DMS79 treated with DMSO at 0.1 percent for 48 hours (cell line): ENCODE measurements at places on chromosomes 2 and 18.

GRCh38 chr2:229713371-229714079 is 830 bp downstream of the DNER start:
- DNase-seq, result peak; percentile 66

DNA sequence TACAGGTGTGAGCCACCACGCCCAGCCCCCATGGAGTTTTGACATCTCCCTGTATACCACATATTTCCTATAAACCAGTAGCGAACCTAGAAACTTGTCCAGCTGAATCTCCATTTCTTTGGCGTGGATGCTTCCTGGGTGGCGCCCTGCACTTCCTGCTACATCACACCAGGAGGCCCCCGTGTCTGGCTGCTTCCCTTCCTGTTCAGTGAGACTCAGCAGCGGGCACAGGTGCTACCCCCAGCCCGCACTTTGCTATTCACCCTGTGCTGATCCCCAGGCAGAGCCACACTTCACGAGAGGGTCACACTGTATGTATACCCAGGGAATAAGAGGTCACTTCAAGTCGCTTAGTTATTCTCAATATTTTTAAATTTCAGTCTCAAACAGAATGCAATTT is 35.0 kb downstream of the CYP27C1 start:
- DNase-seq, result no peak

GRCh38 chr2:13572466-13572865 is 855.7 kb downstream of the TRIB2 start:
- no peak for DNase-seq

- DNase-seq, result no peak
These were observed 53.2 kb upstream of the SLC4A10 start for GRCh38 chr2:161571051-161571429.

GRCh38 chr2:133885847-133886246 is 317.6 kb upstream of the NCKAP5 start:
- DNase-seq, result no peak

DNA sequence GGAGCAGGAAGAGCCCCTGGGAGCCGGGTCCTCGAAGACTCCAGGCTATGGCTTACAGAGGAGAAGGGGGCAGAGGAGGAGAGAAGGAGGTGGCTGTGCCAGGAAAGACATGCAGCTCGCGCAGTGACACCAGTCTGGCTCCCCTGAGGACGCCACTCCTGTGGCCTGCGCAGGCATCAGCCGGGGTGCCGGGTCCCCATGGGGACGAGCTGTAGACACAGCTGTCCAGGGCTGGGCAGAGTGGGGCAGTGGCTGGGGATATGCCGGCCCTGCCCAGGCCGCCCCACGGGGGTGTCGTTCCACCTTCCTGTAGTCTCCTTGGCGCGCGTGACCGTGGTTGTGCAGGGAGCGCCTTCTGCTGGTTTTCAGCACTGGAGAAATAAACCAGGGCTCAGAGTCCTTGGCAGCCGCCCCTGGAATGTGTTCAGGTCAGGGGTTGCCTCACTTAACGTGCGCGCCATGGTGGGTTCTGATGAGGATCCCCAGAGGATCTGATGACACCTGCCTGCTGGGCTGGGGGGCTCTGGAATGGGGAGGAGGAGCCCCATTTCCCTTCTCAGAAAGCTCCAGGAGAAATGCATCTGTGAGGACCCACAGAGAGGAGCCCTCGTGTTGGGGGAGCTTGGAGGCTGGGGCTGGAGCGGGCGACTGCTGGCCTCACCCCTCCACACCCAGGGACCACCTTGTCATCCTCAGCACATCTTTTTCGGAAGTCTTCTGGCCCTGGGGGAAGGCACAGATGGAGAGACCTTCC is 26.7 kb downstream of the RAMP1 start:
- no peak for DNase-seq

DNA sequence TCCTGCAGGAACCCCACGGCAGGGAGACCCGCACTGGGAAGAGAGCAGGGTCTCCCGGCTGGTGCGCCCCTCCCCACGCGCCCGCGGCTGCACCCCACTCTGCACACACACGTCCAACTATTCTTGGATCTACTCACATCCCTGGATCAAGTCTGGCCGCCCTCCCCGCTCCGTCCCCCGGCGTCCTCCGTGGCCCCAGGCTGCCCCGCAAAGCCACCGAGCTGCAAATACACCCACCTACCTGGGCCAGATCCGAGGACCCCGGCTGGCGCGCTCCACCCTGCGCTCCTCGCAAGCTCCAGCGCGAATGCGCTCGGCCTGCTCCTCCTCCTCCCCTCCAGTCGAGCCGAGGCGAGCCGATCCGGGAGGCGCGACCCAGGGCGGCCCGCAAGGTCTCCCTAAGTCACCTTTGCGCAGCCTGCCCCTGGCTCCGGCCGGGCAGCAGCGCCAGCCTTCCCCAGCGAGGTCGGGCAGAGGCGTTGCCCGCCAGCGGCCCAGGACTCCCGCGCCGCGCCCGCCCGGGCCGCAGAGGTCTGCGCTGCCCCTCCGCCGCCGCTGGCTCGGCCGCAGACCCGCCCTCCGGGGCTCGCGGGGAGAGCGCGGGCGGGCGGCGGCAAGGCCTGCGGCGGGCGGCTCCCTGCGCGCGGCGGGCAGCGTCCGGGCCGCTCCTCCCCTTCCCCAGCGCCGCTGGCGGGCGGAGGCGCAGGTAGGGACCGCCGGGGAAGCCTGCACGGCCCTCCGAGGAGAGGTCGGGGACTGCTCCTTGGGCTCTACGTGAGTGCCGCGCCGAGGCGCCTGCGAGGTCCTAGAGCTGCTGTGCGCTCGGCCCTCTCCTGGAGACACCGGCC is 126.0 kb downstream of the OSBPL1A start:
- peak; percentile 46 for DNase-seq

GRCh38 chr18:62721839-62722795 is 6.8 kb downstream of the PHLPP1 start:
- no peak for DNase-seq

- no peak for DNase-seq
These were observed 2.5 kb downstream of the HSPE1 start for GRCh38 chr2:197502685-197503084.

- no peak for DNase-seq
These were observed 78.3 kb upstream of the TLK1 start for GRCh38 chr2:171238946-171239345.

DNA sequence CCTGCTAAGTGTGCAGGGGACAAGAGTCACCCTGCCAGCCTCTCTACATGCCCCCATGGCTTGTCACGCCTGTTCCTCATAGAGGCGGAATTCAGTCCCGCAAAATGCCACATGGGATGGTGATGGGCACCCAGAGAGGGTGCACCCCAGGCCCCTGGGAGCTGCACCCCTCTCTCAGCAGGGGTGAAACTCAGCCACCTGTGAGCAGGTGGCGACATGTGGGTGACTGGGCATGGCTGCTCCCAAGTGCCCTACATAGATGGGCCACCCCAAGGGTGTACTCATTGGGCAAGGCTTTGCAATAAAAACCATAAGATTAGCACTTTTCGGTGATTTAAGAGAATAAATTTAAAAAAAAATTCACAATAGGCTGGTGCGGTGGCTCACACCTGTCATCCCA is 6.3 kb downstream of the HS6ST1 start:
- no peak for DNase-seq

GRCh38 chr2:10135296-10136089 is 13.0 kb downstream of the RRM2 start:
- peak; percentile 25 for DNase-seq

DNA sequence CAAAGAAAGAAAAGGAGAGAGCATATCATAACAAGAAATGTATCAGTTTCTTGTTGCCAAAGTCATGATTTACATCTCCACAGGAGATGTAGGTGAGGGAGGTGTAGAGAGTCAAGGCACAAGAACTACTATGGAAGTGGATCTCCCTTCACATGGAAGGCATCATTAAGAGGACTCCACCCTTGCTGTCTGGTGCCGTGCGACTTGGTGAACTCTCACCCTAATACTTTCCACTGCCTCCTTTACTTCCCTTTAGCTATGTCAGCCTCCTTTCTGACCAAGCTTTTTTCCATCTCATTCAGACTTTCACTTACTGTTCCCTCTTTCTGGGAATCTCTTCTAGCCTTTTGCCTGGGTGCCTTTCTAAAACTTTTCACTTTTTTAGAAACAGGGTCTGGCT is 490.0 kb downstream of the THSD7B start:
- no peak for DNase-seq

GRCh38 chr2:2083113-2083758 is 247.8 kb downstream of the MYT1L start:
- DNase-seq, result peak; percentile 99

DNA sequence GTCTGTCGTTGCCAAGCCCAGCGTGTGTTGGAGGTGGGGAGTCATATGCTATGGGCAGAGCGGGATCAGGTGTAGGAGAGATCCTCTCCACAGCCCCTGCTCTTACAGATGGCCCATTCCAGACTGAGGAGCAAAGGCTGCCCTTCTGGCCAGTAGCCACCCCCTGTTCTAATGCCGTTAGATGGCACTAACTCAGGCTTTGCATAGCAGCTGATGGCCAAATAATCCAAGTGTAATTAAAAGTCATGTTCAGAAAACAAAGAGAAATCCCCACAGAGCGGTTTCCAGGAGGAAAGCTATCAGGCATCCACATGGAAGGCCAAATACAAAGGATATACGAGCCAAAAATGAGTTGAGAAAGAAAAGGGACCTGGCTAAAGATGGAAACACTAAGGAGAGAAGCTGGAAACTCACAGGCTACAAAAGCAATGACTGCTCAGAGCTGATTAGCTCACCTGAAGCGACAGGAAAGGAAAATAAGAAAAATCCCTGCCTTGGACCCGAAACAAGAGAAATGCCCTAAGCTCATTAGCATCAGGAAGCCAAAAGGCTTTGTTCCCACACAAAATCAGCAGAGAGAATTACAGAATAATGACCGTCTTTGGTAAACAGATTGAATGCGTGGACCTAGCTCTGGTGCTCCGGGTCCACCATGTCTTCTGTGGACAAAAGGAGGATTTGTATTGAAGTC is 1002.4 kb upstream of the KLHL29 start:
- DNase-seq, result no peak

GRCh38 chr2:64371727-64372126 is 82.2 kb upstream of the LGALSL start:
- no peak for DNase-seq

- no peak for DNase-seq
These were observed 84.0 kb downstream of the DDX1 start for GRCh38 chr2:15675456-15676195.

GRCh38 chr2:26758790-26759321 is 5.2 kb upstream of the SLC35F6 start:
- DNase-seq, result no peak

GRCh38 chr2:11097038-11097720 is 58.1 kb upstream of the SLC66A3 start:
- DNase-seq, result no peak

GRCh38 chr2:218815244-218815637 is 16.4 kb downstream of the PRKAG3 start:
- DNase-seq, result no peak

- DNase-seq, result no peak
These were observed 185.0 kb downstream of the DOK6 start for GRCh38 chr18:69585696-69586095.

GRCh38 chr18:59835605-59836379 is 64.0 kb upstream of the PMAIP1 start:
- DNase-seq, result no peak

DNA sequence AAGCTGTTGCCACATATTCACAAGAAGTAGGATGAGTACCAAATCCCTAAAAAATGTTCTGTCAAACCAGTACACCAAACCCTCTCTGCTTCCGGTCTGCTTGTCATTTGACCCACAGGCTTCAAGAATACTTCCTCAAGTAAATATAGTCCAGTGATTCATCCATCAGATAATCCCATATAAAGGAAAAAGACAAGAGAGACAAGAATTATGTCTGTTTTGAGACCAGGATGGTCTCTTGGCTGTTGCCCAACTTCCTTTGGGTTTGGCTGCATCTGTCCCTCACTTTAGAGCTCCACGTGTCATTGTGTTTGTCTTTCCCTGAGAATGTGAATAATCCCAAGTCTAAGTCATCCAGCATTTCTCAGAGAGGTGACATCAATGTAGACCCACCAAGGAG is 91.5 kb upstream of the NRP2 start:
- no peak for DNase-seq

DNA sequence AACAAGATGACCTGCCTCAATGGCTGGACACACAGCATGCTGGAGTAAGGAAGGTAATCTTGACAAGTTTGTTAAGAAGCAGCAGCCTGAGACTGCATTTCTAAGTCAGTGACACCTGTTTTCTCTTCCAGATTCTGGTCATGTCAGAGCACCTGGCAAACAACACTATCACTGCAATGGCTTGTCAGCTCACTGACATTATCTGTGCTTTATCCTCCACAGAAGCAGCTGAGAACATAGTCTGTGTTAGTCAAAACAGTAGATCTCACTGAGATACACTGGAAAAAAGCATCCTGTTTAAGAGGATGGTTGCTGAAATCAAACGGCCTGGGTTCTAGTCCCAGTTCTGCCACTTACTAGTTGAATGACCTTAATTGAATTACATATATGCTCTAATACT is 355.2 kb downstream of the RIT2 start:
- DNase-seq, result no peak

DNA sequence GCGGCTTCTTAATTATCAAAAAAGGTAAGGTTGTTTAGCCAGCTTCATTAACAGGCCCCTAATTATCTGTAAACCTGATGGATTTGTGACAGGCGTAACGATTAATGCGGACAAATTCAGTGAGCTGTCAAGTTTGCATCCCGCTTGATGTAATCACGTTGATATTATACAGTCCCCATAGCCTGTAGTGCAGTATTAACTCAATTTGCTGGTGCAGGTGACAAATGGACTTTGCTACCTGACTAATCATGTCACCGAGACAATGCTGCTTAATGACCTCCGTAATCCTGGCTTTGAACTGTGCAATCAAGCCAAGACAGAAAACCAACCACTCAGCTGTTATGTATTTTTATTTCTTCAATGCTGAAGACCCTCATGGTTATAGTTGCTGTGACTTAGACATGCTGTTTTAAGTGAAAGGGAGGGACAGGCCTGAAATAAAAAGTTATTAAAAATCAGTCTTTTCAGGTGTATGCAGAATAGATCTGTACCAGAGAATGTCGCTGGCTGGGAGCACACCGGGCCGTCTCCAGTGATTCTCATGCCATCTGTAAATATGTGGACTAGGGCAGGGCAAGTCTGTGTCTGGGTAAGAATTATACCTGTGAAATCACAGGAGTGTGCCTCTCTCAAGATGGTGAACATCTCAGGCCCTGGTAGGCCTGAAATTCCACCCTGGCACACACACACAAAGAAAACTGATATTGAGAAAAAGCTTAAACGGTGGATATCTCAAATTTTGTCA is 4.3 kb downstream of the TSHZ1 start:
- DNase-seq, result no peak
